ENCODE measurements at places on chromosomes 1 and 21.

GRCh38 chr1:8797216-8797615 lies 20.2 kb downstream of the RERE start:
- no peak for DNase-seq

DNA sequence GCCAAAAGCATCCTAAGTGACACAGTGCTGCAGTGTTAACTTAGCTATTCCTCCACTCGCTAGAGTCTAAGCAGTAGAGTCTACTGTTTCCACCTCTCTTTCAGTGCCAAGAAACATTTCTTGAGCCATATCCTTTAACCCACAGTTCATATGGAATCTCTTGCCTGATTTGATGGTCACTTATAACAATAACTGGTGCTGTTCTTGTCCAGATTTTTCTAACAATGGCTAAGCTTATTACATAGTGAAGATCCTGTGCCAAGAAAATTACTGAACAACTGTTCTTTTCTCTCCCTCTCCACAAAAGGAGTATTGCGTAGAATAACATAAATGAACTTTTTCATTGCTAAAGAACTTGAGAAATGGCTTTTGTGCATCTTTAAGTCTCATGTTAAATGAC lies 121.3 kb downstream of the CDC7 start:
- DNase-seq: no peak

DNA sequence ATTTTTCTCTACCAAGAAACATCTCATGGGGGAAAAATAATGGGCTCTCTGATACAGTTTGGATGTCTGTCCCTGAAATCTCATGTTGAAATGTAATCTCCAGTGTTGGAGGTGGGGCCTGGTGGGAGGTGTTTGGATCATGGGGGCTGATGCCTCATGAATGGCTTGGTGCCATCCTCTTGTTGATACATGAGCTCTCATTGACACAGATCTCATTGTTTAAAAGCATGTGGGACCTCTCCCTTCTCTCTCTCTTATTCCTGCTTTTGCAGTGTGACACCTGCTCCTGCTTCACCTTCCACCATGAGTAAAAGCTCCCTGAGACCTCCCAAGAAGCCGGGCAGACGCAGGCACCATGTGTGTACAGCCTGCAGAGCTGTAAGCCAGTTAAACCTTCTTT lies 332.5 kb upstream of the NRIP1 start:
- no peak for DNase-seq

GRCh38 chr21:34498623-34499022 lies 13.4 kb downstream of the KCNE1 start:
- DNase-seq: peak; percentile 49

DNA sequence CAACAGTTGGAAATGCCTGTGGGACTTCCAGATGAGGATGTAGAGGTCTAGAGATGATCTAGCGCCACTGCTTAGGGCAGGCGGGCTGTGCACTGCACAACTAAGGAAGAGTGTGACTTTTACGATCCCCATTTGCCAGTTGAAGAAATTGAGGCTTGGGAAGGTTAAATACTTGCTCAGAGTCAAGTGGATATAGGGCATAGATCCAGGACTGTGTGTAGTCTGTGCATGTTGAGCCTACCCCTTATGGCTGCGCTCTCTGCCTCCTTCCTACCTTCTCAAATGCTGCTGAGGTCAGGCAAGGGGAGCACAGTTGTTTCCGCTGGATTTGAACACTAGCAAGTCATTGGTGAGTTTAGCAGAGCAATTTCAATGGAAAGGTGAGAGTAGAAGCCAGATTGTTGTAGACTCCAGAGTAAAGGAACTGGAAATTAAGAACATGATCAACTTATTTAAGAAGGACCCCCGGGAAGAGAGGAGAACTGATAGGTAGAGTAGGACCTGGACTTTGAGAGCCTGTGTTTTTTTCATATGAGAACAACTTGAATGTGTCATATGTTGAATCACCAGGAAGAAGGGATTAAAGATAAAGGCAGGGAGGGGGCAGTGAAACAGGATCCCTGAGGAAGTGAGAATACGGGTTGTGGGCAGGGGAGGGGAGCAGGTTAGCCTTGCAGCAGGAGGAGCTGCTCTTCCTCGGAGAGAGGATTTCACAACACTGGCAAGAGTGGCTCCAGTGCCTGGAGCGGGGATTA lies 2.7 kb downstream of the CAPN2 start:
- DNase-seq: no peak

- DNase-seq: peak; percentile 64
Measured at GRCh38 chr1:46448109-46448911, 41.3 kb upstream of the DMBX1 start.

DNA sequence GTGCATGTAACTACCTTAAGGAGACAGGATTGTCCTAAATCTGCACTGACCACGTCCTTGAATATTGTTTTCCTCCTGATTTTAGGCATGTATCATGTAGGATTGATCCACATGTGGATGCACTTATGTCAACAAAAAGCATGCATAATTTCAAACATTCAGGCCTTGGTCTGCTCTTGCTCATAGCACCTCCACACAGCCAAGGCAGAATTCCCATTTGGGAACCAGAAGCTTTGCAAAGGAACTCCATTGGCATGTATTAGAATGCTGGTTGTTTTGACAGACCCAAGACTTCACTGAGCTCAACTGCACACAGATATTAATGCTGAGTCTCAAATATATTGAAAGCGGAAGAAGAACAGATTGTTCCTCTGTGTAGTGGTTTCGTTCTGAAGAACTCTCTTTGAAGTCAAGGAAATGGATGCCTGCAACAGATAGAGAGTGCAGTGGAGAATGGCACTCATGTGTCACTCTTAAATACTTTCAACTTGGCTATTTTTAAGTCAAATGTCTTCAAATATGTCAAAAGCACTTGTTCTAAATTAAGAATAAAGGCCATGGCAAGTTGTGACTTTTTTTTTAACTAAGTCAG lies 387.6 kb downstream of the LTN1 start:
- DNase-seq: no peak

DNA sequence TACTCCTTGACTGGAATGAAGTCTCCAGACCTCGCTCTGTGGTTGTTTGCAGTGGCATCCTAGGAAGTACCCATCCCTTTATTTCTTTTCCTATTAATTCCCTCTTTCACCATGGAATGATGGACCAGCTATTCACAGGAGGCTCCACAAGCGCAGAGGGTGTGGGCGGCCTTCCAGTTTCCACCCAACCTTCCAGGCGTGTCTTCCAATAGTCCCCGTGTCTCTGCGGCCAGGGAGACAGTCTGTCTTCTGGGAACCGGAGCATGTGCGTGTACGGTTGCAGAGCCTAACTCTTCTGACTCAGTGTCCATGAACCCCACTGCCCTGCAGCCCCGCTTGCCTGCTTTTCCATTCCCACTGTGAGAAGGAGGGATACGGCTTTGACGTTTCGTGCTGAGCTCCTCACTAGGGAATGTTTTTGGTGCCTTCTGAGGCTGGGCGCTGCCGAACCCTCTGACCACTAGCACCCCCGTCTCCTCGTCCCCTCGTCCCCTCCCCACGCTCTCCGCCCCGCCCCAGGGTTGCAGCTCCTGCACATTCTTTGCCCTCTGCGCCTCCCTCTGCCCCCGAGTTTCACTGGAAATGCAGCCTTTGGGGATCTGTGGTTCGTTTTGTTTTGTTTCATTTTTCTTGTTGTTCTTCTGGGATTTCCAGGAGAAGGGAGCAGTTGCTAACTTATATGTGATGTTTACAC lies 26.3 kb upstream of the FAM3B start:
- no peak for DNase-seq

Measured in heart left ventricle (tissue), 16 donors.